ENCODE measurements at places on chromosomes 3 and 15. TPM values are rescaled to one million over a fixed set of nuclear protein-coding genes. Genes with fewer than 3 reads are reported as not detected.

GRCh38 chr3:174342941-174343501 is 516.1 kb upstream of the NAALADL2 start:
- no peak for DNase-seq

GRCh38 chr3:13193320-13194284 is 120.4 kb upstream of the IQSEC1 start:
- no peak for DNase-seq

GRCh38 chr3:12995389-12996180 is 77.6 kb downstream of the IQSEC1 start:
- no peak for DNase-seq

- DNase-seq: no peak
Observed at GRCh38 chr3:80351201-80351600, 583.4 kb upstream of the ROBO1 start.

GRCh38 chr3:15345608-15346137 is 13.3 kb upstream of the SH3BP5 start:
- no peak for DNase-seq

- DNase-seq: no peak
Observed at GRCh38 chr15:32784581-32784980, 66.8 kb downstream of the GREM1 start.

DNA sequence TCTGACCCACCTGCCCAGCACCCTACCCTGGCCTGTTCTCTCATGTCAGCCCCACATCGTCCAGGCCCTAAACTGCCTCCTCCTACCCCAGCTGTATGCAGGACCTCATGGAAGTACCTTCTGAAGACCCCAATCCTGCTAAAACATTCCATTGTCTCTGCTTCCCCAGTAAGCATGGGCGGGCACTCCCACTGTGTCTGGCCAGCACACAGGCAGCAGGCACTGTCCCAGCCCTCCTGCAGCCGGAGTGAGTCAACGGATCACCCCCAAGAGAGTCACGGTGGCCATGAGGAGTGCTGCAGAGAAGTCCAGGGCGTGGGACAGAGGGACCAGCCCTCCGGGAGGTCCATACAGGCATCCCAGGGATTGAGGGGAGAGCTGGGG is 36.4 kb upstream of the SLCO2A1 start:
- no peak for DNase-seq

- DNase-seq: no peak
Observed at GRCh38 chr15:68366314-68366713, 65.6 kb downstream of the ITGA11 start.

- DNase-seq: no peak
Observed at GRCh38 chr15:29968099-29968894, 114.5 kb upstream of the GOLGA8J start.

DNA sequence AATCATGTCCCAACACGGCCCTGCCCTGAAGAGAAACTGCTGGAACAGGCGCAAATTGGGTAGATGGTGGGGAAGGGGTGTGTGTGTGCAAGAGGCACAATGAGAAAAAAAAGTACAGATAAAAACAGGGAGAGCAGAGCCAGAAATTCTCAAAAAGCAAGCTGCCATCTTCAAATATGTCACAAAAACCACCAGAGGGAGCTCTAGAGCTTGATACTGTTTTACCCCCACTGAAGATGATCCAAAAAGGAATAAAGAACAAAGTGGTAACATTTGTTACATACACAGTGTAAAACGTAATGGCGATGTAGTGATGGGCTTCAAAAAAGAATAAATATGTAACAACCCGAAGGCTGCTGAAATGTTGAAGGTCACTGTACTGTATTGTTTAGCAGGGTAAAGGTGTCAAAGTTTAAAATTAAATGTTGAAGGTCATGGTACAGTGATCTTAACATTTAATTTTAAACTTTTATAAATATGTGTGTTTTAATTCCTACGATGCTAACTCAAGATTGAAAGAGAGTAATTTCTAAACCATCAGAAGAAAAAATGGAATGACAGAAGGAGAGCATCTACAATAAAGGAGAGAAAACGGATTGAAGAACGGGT is 6.0 kb downstream of the SNRPA1 start:
- peak; percentile 34 for DNase-seq

DNA sequence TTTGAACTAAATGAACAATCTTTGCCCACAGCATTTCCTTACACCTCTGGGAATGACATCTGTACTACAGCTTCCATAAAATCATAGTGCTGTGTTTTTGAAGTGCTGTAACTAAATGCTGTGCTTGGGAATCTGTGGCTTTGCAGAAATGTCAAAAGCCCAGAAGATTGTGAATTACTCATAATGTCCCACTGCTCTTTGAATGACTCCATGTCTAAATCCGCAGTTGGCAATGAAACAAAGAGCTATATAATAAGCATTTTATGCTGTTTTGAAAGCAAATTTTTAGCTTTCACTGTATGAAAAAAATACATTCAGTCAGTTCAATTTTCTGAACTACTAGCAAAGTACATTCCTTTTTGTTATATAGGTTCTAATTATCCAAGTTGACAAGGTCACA is 88.6 kb upstream of the ADAMTS17 start:
- DNase-seq: no peak

GRCh38 chr3:178103140-178103539 is 433.1 kb upstream of the KCNMB2 start:
- no peak for DNase-seq

- DNase-seq: peak; percentile 49
Observed at GRCh38 chr15:101179341-101180153, 72.3 kb downstream of the CHSY1 start.

- DNase-seq: no peak
Observed at GRCh38 chr3:108475220-108475782, 35.1 kb downstream of the MYH15 start.

GRCh38 chr3:169815590-169816150 is 3.0 kb upstream of the LRRC34 start:
- DNase-seq: no peak

DNA sequence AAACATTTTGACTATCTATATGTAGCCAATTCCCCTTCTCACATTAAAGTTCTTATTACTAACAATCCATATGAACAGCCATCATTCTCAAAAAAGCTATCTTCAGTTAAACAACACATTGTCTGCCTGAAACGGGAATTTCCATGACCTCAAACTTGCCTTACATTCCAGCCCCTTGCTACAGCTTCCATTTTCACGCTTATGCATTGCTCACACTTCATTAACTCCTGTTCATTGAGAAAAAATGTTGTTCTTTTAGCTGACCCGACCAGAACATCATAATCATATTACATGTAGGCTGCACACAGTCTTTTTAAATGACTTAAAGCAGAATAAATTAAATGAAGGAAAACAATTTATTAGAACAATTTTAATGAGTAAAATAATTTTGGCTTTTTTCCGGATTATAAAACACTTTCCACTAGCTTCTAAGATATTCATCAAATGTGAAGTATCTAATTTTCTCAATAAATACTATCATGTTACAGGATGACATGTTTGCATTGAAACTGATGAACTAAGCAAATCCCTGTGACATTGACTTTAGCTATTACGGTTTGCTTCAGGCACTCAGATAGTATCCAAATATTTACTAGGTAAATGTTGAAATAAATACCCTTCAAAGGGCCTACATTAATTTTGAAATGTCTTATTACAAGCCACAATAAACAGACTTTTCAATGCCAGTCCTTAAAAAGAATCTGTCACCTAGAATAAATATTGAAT is 49.9 kb downstream of the P3H2 start:
- DNase-seq: peak; percentile 64

- no peak for DNase-seq
Observed at GRCh38 chr15:34365091-34365825, 1.7 kb downstream of the LPCAT4 start.

GRCh38 chr15:93479715-93480114 is 390.7 kb upstream of the RGMA start:
- DNase-seq: no peak

- DNase-seq: no peak
Observed at GRCh38 chr3:158355623-158356588, 215.1 kb upstream of the MLF1 start.

DNA sequence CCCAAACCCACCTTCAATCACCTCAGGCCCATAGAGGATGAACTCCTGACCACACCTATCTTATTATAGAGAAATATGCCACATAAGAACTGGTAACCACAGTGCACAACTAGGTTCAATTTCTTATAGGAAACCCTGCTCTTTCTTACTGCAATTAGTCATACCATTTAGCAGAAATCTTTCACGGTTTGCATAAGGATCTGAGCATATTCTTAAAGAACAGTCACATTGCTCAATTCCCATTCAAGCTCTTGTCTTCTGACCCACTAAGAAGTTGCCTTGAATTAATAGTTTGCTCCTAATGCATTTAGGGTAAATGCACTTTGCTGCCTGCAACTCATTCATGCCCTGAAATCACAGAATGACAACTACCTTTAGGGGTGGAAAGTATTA is 9.2 kb downstream of the ERC2 start:
- no peak for DNase-seq

ARGFX gene
- polyA plus RNA-seq: not detected

GOLGA8T gene
- polyA plus RNA-seq: not detected

RBM15B gene
- 20.0 TPM for polyA plus RNA-seq

ARNT2 gene
- 0.25 TPM for polyA plus RNA-seq

LIPH gene
- polyA plus RNA-seq: not detected

LRRC49 gene
- polyA plus RNA-seq: 7.9 TPM

DMXL2 gene
- 5.8 TPM for polyA plus RNA-seq

Data from foreskin keratinocyte (primary cell).